Left lobe of liver (tissue), 2 donors: ENCODE measurements at places on chromosomes 4 and X. TPM values are rescaled to one million over a fixed set of nuclear protein-coding genes. Genes with fewer than 3 reads are reported as not detected.

The SCRG1 gene
- total RNA-seq: not detected

The TIGD4 gene
- 0.08 TPM for total RNA-seq

The VCX gene
- not detected for total RNA-seq

The GNRHR gene
- total RNA-seq: not detected

GRCh38 chr4:118825799-118826198, 10.1 kb downstream of the SEC24D start:
- no peak for DNase-seq

DNA sequence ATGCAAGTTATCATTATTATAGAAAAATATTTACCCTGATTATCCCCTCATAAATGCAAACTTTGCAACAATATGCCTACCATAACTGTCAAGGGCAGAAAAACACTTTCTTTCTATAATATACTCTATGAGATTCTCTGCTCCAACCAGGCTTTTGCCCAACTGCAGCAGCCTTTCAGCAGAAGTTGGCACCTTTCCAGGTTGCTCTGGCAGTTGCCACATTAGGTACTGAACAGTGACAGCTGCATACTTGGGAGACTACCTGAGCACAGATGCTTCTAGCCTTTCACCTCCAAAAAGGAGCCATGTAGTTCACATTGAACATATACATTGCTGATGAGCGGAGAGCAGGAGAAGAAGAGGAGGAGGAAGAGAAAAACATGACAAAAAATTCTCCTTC, 69.5 kb upstream of the BRWD3 start:
- DNase-seq: no peak

DNA sequence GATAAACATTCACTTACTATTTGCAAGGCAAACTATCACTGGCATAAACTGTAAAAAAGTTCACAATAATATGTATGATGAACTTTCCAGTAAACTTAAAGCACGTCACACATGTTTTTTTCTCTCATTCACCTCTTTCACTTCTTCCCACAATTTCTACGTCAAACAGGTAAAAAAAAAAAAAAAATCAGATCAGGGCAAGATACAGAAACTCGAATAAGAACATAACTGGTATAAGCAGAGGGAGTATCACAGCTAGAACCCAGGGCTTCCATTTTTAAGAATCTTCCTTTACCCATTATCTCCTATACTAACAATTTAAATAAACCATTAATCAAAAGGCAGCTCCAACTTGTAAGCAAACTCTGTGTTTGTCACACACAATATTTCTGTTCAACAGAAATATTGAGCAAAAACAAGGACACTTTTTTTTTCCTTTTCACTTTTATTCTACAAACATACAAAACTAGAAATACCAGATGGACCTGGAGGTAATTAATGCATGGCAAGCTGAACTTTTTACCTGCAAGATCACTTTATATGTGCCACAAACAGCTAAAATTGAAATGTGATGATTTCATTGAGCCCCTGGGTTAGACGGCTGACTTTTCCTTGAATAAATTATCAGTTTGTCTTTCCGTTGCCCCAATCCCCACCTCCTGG, 47.5 kb upstream of the NSUN7 start:
- DNase-seq: no peak

DNA sequence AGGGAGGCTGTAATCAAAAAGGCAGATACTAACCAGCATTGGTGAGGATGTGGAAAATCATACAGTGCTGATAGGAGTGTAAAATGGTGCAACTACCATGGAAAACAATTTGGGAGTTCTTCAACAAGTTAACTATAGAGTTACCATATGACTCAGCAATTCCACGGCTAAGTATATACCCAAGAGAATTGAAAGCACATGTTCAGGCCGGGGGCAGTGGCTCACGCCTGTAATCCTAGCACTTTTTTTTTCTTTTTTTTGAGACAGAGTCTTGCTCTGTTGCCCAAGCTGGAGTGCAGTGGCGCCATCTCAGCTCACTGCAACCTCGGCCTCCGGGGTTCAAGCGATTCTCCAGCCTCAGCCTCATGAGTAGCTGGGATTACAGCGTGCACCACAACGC, 15.0 kb upstream of the CD99L2 start:
- no peak for DNase-seq

- DNase-seq: peak; percentile 87
Observed at GRCh38 chr4:107824350-107825071, at the start of gene SGMS2. Gene SGMS2 (plus strand): TSS chr4:107824932. CDS start chr4:107895554, 70,622 bp downstream.

DNA sequence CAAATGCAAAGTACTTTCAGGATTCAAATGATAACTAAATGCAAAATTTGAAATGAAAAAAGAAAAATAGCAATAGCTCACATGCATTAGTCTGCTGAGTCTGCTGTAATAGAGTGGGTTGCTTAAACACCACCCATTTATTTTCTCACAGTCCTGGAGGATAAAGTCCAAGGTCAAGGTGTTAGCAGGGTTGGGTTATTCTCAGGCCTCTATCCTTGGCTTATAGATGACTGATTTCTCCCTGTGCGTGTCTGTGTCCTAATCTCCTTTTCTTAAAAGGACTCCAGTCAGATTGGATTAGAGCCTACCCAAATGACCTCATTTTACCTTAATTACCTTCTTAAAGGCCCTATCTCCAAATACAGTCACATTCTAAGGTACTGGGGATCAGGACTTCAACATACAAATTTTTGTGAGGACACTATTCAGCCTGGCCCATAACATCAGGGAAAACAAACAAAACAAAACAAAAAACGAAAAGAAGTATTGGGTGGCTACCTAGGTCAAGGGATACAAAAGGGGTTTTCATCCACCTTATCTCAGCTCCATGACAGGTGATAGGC, 6.3 kb upstream of the TBL1X start:
- no peak for DNase-seq

- peak; percentile 89 for DNase-seq
Observed at GRCh38 chr4:52659722-52660261, 691 bp upstream of the USP46 start.

GRCh38 chr4:185597532-185598188, 62.4 kb upstream of the PDLIM3 start:
- DNase-seq: peak; percentile 75

DNA sequence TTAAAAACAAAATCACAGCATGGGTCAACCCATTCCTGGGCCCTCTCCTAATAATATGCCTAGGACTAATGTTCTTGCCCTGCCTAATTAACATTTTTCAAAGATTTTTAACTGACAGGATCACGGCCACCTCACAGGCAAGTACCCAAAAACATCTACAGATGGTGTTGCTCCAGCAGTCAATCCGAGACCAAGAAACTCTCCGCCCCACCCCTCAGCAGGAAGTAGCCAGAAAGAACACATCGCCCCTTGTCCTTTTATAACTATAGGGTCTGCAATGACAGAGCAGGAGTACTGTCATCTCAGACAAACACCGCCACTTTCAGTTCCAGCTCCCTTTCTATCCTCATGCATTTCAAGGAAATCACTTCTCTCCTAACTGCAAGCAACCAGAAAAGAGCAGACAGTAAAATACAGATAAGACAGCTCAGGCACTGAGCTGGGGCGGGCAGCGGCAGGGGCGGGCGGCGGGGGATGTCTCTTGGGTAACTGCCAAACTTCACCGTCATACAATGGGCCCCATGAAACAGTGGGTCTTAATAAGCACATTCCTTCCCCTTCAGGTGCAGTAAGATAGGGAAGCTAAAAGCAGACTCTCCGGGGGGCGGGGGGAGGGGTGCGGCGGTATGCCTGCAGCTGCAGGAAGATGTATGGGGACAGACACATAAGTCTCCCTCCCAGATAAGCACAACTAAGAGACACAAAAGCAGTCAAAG, 67.4 kb downstream of the ZNF182 start:
- DNase-seq: no peak

DNA sequence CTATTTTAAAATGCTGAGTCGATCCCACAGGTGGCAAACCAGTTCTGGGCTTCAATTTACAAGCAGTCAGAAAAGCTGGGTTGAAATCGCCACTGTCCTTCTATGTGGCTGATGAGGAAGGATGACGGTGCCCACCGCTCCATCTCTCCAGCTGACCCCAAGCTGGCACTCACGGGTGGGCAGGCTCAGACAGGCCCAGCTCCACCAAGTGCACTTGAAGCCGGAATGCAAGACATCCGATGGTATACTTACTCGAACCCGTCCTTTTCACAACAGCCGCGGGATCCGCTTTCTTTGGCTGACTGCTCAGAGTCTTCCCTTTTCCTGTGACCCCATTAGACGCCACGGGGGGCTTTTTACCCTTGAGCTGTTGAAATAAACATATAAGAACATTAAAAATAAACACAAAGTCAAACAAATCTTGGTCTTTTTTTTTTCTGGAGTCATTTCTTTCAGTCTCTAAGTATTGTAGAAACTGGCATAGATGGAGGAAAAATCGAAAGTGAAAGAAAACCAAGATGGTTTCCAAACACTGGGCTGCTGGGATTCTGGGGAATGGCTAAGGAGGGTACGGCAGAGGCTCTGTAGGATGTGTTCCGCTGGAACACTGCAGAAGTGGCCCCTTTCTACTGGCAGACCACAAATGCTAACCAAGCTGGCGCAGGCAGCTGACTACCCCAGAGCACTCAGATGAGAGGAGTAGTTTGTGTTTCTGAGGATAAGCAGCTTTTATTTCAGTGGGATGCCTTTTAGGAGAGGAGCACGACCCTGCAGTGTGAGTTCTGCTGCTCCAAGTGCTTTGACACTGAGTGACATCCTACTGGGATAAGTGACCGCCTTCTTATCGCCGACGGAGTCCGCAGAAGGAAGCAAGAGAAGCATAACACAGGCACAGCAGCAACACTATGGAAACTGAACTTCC, 160.9 kb downstream of the AFAP1 start:
- no peak for DNase-seq

GRCh38 chr4:83281307-83281706, 3.3 kb downstream of the COQ2 start:
- DNase-seq: no peak
